ENCODE measurements at places on chromosomes 7 and 10. TPM values are rescaled to one million over a fixed set of nuclear protein-coding genes. Genes with fewer than 3 reads are reported as not detected.
A peak's percentile ranks its signal among the peaks of the same experiment; 100 is the strongest.

BHLHA15 gene
- 0.87 TPM for total RNA-seq

GRID2IP gene
- total RNA-seq = 0.35 TPM

- peak; percentile 2 for DNase-seq
Observed at GRCh38 chr10:127619546-127620325, 70.6 kb downstream of the NPS start.

DNA sequence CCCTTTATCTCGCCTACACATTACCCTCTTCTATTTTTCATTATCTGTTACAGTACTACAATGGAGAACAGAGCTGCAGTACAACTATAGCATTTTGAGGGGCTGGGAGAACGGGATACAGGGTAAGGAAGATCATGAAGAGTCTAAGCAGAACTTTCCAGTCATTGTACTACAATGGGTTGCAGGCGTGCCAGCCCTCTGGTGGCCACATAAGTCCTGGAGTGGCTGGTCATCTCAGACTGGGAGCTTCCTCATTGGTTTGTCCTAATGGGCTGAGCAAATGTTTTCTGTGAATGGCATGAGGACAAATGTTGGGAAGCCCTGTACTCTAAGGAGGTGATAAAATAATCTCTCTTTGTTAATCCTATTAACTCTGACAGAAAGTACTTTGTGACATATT is 33.0 kb downstream of the TMEM106B start:
- no peak for DNase-seq

DNA sequence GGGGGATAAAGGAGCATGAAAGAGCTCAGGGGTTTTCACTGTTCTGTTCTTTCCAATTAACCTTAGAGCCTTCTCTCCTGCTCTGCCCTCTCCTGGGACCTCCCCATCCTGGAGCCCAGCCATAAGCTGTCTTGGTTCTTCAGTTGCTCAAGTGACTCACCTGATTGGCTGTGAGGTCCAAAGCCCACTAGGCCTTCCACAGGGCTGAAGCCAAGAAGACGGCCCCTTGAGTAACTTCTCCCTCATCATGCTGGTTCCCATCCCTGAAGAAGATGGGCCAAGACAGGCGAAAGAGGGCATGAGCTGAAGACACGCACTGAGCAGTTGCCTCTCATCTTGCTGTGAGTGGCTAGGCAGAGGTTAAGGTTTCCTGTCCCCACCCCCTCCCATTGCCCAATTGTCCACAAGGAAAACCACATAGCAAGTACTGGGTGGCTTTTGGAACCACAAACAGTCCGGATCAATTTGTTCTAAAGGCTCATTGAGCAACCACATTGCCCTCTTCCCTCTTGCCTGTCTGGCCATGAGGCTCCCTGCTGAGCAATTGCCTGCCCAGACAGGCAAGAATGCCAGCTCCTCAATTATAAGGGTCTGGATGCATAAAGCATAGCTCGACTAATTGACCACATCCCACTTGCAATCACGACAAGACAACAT is 43.9 kb upstream of the GPAM start:
- DNase-seq = no peak

Measured in left lung (tissue), 14 donors.